Kidney (tissue), 22 donors: ENCODE measurements at places on chromosomes 5 and 9. TPM values are rescaled to one million over a fixed set of nuclear protein-coding genes. Genes with fewer than 3 reads are reported as not detected.
A peak's percentile ranks its signal among the peaks of the same experiment; 100 is the strongest.

- DNase-seq: no peak
Measured at GRCh38 chr5:96726802-96727201, 64.6 kb downstream of the CAST start.

DNA sequence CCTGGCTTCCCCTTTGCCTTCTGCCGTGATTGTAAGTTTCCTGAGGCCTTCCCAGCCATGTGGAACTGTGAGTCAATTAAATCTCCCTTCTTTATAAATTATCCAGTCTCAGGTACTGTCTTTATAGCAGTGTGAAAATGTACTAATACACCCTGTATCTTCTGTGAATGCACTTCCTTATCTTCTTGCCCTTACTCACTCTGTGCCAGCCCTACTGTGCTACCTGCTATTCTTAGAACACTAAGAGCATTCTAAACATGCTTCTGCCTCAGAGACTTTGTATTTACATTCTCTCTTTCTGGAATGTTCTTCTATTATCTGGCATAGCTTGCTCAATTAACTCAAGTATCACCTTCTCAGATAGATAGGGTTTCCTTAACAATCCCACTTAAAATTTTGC, 164.4 kb upstream of the EDIL3 start:
- no peak for DNase-seq

- no peak for DNase-seq
Measured at GRCh38 chr9:132126680-132127236, 35.1 kb upstream of the NTNG2 start.

DNA sequence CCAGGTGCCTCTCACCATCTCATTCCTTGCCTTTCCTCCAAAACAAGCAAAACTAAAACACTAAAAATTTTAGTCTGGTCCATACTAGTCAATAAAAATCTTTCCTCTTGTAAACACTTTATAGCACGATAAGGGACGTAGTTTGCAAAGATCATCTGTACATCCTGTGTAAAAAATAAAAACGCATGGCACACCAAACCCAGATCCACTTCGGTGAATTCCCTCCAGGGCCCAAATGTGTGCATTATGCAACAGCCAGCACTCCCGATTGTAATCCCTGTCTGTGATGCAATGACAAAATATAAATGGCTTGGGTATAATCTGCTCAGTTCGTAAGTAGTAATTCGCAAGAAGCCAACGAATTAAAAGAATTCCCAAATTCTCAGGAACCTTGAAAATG, 1.4 kb downstream of the FAM169A start:
- DNase-seq: peak; percentile 32

GRCh38 chr9:70532716-70533115, 118.3 kb upstream of the KLF9 start:
- no peak for DNase-seq

DNA sequence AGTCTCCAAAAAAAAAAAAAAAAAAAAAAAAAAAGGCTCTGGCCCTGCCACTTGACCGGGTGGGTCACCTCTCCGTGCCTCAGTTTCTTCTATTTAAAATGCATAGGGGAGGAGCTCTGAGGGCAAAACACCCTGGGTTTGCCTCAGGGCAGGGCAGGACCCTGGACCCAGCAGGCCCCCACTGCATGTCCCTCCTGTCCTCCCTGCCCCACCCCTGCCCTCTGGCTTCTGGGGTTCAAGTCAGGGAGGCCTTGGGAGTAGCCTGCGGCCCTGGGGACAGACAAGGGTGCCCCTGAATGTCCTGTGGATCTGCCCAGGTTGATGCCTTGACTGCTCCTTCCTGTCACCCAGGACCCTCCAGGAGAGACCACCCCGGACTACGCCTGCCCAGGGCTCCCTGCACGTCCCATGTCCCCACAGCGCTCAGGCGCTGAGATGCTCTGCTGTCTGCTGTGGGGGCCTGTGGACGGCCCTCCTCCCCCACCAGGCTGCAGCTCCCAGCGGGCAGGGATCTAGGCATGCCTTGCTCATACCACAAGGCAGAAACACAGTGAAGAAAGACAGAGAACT, 35.4 kb downstream of the ADAMTS2 start:
- no peak for DNase-seq

- no peak for DNase-seq
Measured at GRCh38 chr5:148788636-148789035, 37.8 kb upstream of the ADRB2 start.

DNA sequence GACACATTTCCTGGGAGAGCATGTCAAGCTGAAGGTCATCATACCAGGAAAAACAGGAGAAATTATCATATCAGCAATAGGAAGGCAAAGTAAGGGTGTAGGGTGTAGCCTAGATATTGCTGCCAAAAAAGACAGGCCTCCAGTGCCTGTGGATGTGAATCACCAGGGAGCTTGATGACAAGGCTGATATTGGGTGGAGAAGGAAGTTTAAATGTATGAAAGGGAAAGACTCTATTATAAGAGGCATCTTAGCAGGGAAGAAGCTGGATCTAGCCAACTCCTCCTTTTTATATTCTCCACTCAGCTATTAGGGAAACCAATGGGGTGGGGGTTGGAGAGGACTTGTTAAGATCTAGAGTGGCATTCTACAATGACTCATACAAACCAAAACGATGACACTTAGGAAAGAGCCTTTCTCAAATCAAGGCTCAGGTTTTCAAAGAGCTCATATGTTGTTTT, 13.4 kb upstream of the TXNDC8 start:
- DNase-seq: no peak

DNA sequence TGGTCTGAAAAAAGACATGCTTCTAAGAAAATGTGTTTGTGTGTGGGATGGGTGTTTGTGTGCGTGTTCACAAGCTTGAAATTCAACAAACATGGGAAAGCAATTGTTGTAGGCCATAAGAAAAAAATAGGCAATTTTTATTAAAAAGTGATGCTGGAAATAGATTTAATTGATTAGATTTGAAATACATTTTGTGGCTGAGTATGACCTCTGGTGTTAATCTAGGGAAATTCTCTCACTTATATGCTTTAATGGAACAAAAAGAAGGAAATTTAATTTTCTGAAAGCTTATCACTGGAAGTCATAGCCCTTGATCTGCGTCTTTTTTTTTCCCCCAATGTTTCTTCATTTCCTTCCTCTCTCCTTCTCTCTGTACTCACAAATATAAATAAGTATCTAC, 3.5 kb upstream of the KCNN2 start:
- DNase-seq: no peak

- no peak for DNase-seq
Measured at GRCh38 chr5:57137401-57137800, 36.5 kb upstream of the GPBP1 start.

GRCh38 chr5:45411971-45412612, 284.1 kb downstream of the HCN1 start:
- no peak for DNase-seq

- no peak for DNase-seq
Measured at GRCh38 chr5:39671561-39671961, 246.8 kb upstream of the DAB2 start.

DNA sequence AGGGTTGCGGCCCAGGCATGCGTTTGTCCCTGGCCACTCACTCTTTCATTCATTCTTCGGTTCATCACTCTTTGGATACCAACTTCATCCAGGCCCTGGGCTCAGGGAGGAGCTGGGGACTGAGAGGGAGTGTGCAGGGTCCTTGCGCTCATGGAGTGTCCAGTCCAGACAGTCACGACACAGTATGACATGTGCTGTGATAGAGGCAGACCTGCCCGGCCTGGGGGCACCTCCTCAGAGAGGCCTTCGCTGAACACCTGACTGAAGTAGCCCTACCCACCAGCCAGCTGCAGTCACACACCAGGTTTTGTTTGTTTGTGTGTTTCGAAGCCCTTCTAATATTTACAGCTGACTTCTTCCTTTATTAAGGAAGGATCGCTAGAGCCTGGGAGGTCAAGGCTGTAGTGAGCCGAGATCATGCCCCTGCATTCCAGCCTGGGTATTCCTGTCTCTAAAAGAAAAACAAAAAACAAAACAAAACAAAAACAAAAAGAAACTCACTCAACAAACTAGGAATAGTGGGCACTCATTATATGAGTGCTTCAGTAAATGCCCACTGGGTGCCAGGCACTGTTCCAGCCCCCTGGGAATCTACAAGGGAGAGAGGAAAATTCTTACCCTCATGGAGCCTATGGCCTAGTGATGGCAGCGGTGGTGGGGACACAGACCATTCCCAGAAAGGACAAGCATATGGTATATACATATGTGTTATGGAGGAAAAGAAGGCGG, 6.3 kb upstream of the PSD2 start:
- no peak for DNase-seq

DNA sequence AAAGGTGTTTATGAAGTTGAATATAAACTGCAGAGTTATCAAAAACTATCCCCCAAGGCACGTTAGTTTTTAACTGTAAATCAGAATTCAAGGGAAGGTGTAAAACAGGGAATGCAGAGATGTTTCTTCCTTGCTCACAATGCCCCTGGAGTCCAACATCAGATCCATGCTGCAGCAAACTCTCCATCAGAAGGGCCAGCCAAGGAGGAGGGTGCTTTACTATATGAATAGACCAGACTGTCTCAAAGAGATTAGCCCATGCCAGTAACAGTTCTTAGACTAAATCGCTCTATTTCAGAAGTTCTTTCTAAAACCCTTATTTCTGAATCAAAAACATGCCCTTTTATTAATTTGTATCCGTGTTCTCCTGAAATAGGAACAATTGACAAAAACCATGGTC, 362.8 kb upstream of the RPS23 start:
- no peak for DNase-seq

GRCh38 chr5:150486402-150487198, 21.3 kb upstream of the NDST1 start:
- peak; percentile 86 for DNase-seq

- no peak for DNase-seq
Measured at GRCh38 chr5:142913728-142914338, 143.7 kb downstream of the ARHGAP26 start.

- DNase-seq: peak; percentile 83
Measured at GRCh38 chr9:72305102-72305546, 59.9 kb downstream of the ZFAND5 start.

DNA sequence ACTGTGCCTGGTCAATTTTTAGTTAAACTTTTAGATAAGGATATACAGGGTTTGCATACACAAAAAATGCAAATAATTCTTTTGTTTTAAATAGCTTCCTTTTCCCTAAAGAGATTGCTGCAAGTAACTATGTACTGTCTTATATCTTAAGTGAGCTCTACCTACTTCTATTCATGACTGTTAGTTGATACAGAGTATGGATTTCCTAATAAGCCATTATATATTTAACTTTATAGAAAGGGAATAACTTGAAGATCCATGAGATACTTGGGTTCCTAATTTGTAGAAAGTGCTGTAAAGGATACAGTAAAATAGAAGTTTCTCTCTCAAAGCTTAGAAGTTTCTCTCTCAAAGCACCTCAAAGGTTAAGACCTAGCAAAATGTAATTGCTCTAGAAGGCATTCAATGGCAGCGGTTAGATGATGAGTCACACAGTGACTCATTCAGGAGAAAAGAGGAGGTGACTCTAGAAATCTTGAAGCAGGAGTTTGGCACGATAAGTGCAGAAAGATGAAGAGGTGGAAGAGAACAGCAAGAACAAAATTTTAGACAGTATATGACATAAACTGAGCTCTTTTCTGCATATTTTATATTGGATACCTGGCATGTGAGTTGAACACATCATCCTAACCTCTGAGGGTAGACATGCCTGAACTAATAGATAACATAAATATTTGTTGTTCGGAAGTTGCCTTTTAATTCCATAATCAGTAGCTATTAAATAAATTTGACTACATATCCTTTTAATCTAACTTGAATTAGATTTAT, 5.5 kb upstream of the DNAJC21 start:
- no peak for DNase-seq

Gene ADAMTS16
- 7.5 TPM for total RNA-seq

Gene NR4A3
- 9.1 TPM for total RNA-seq

Gene GRIA1
- 0.50 TPM for total RNA-seq

Gene ANKDD1B
- 3.1 TPM for total RNA-seq

Gene GARIN3
- not detected for total RNA-seq

Gene RNF183
- 3.6 TPM for total RNA-seq
